ENCODE measurements at places on chromosomes 7 and 10. TPM values are rescaled to one million over a fixed set of nuclear protein-coding genes. Genes with fewer than 3 reads are reported as not detected.

DNA sequence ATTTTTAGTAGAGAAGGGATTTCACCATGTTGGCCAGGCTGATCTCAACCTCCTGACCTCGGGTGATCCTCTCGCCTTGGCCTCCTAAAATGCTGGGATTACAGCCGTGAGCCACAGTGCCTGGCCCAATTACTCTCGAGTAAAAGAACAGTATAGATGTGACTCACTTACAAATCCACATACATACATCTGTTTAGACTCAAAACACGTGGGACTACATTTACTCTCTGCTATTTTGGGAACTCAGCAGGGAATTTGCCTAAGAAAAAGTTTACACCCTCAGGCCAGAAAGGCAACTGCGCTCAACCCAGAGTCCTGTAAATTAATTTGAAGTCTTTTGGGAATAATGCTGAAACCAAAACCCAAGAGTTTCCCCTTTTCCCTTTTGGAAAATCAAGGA is 289.7 kb downstream of the KLF6 start:
- no peak overlapping the region for H3K4me3 ChIP-seq
- no peaks in the 10 kb centered on the region for H3K4me1 ChIP-seq
- no peaks in the 10 kb centered on the region for H3K36me3 ChIP-seq
- DNase-seq: no peak
- no peak overlapping the region for H3K27ac ChIP-seq

DNA sequence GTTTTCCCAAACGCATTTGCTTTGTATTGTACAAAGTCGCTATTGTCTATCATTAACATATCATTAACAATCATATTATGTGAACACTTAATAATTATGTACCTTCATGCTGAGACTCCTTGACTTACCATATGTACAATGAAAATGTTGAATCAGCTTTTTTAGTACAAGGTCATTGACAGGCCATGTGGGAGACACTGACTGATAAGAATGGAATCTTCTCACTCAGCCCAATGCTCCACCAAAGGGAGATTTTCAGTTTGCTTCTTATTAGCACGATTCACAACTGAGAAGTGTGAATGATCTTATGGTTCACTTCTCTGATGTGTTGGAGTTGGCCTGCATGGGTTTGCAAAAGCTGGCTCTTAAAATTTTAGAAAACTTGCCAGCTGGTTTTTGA is 253.5 kb upstream of the TEX47 start:
- no peaks in the 10 kb centered on the region for H3K4me1 ChIP-seq
- H3K4me3 ChIP-seq: no peak overlapping the region
- H3K27ac ChIP-seq: no peak overlapping the region

DNA sequence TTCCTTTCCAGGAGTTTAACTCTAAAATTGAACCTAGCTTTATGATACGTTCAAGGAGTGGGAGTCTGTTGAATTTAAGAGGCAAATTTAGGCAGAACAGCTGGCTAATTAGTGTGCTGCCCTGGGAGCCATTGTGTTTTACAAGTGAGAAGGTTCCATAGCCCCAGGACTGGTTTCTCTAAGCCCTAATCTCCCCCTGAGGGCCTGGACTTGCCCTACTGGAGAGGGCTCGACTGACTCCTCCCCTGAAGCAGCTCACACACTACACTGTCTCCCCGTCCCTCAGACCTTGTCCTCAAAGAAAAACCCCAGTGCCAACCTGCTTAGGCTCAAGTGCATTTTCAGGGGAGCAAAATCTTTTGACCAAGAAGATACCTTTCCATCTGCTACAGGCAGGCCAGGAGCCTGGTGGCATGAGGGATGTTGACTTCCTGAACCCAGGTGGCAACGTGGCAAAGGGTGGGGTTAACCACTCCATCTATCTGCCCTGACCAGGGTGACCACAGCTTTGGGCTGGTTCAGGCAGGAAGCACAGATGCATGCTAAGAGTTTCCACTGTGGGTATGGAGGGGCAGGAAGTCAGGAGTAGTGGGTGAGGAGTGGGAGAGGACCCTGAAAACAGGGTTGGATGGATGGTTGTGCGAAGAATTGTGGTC is 68.9 kb upstream of the CARD11 start:
- H3K36me3 ChIP-seq: peaks cover 25% of the 10 kb centered on the region
- H3K27me3 ChIP-seq: no peaks in the 10 kb centered on the region
- H3K4me1 ChIP-seq: peaks cover 66% of the 10 kb centered on the region
- peak; percentile 34 for DNase-seq

GRCh38 chr7:91644256-91644655 is 236.2 kb downstream of the MTERF1 start:
- H3K36me3 ChIP-seq: no peaks in the 10 kb centered on the region
- no peaks in the 10 kb centered on the region for H3K4me1 ChIP-seq
- no peaks in the 10 kb centered on the region for H3K27me3 ChIP-seq
- DNase-seq: no peak
- H3K4me3 ChIP-seq: no peak overlapping the region

Gene WBP1L
- total RNA-seq: 18.0 TPM

Gene CALCR
- total RNA-seq: not detected

Measured in activated T-helper 2 cell treated with anti-CD3 and anti-CD28 coated beads, Interferon-gamma antibody, Interleukin-2, Interleukin-4, amounts not matched to agents 10 μg/mL and 5 μg/mL and 100 μg/mL, durations not matched to agents 14 hours and 24 hours and 36 hours (primary cell).